Caki2 (cell line): ENCODE measurements at places on chromosomes 16 and 17. TPM values are rescaled to one million over a fixed set of nuclear protein-coding genes. Genes with fewer than 3 reads are reported as not detected.

DNA sequence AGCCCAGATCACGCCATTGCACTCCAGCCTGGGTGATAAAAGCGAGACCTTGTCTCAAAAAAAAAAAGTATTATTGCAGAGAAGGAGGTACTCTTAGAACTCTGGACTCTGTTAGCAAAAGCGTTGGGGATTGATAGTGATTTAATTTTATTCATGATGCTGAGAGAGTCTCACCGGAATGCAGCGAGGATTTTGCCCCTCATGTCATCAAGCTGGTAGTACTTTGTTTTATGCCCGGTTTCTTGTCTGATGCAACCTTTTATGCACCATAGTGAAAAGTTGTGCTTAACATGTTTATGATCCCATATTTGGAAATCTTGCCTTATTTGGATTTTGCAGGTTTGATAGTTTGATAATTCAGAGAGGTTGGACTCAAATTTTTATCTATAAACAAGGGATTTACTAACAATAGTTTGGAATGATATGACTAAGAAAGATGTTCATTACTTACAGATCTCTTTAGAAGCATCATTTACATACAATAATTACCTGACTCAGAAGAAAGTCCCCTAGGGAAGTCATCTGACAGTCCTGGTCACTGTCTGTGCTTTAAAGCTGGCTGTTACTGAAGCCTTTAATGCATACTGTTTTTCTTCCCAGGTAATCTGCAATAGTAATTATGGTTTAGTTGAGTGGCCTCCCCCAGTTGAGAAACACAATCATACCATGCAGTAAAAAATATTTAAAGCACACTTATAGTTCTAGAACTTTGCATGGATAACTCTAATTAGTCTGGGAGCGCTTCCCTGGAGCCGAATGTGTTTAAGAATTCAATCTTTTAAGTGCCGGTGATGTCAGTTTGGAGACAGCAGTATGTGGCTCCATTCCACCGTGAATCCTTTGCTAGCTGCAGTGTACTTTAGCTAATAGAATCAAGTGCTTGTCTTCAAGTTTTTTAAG, 120.9 kb downstream of the PRKCA start:
- peak; percentile 22 for DNase-seq

GRCh38 chr17:73360961-73361761, 49.4 kb upstream of the CDC42EP4 start:
- DNase-seq, result no peak

DNA sequence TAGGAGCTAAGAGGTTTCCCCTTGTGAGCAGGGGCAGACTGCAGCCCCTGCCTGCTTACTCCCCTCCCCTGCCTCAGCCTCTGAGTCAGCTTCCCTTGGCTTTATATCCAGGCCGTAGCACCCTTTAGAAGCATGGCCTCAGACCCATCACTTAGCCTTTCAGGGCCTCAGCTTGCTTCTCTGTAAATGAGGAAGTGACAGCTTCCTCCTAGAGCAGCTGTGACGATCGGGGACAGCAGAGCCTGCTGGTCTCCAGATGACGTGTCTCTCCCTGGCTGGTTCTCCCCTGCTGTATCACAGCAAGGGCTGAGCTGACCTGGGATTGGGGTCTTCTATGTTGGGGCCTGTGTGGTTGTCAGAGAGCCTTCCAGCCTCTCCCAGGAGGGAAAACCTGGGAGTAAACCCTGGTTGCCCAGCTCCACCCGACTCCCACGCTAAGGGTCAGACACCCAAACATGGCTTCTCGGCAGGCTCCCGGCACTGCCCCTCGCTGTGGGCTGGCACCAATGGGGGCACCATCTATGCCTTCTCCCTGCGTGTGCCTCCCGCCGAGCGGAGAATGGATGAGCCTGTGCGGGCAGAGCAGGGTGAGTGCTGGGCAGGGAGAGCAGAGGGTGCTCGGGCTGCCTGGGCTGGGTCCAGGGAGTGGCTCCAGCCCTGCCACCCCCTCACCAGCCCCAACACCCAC, 16.3 kb upstream of the MYO15B start:
- DNase-seq, result no peak

- DNase-seq, result no peak
Measured at GRCh38 chr17:50289278-50289677, 15.0 kb downstream of the TMEM92 start.

GRCh38 chr16:89446136-89446974, 44.0 kb downstream of the ANKRD11 start:
- DNase-seq, result no peak

- DNase-seq, result no peak
Measured at GRCh38 chr16:51327001-51327400, 175.9 kb upstream of the SALL1 start.

DNA sequence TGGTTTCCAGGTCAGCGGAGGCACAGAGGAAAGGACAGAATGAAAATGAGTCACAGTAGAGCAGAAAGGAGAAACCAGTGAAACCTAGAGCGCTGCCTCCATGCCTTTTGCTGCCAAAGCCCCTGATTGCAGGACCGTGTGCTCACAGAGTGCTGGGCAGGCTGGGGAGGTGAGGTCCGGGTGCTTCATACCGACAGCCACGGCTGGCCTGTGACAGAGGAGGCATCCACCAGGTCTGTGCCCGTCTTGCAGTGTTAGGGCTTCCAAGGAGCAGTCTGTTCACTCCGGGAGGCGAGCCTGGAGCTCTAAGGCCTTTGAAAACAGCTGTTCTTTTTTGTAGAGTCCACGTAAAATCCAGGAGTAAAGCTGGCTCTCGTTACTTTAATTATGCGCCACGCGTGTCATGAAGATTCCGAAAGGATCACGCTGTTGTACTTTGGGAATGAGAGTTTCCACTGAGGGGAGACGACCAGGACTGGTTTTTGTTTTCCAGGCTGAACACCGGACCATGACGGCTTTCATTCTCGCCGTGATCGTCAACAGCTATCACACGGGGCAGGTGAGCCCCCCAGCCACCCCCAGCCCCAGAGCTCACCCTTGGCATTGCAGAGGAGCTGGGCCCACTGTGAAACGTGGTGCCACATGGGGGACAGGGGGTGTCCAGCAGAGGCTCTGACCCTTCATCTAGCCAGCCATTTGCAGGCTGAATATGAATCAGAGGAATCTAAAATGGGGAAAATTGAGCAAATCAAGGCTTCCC, 108.5 kb upstream of the CHMP6 start:
- DNase-seq, result no peak

DNA sequence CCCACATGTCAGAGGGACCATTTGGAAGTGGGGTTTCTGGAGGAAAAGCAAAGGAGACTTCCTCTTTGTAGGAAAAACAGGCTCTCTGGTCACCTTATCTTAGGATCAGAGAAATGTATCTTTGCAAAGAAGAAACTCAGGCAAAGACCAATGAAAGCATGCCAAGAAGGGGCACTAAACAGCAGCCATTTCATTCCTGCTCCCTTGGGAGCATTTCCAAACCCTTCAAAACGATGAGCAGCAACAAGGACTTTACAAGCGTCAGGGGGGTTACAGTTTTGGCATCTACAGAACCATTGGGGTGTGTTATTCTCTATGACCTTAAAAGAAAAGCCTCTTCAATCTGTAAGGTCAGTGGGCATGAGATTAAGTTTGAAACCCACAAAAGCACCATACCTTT, 122.8 kb downstream of the SMG6 start:
- DNase-seq, result no peak

GRCh38 chr17:75976175-75976848, 2.7 kb downstream of the ACOX1 start:
- no peak for DNase-seq

Gene ITGAD
- not detected in 2 replicates for total RNA-seq
